Inflammatory macrophage (primary cell): ENCODE measurements at places on chromosomes 6 and 20.
A peak's percentile ranks its signal among the peaks of the same experiment; 100 is the strongest.

- no peak for DNase-seq
These were observed 70.1 kb downstream of the BCAS1 start for GRCh38 chr20:54000262-54000661.

- DNase-seq: no peak
These were observed 287.2 kb downstream of the TFAP2C start for GRCh38 chr20:56916345-56916622.

DNA sequence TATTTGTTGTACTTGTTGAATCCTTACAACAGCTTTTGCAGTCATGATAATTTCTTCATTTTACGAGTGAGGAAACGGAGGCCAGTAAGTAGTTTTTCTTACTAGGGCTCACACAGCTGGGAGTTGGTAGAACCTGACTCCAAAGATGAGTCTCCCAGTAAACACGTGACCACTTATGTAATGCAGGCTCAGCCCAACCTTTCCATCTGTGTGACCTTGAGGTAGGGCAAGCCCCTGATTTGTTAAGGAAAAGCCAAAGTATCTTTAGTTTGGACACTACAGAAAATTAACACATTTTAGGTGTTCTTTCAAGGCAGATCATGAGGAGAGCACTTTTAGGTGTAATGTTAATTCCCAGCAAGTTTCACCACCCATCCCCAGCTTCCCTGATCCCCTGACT lies 111.3 kb downstream of the LRRC1 start:
- no peak for DNase-seq

DNA sequence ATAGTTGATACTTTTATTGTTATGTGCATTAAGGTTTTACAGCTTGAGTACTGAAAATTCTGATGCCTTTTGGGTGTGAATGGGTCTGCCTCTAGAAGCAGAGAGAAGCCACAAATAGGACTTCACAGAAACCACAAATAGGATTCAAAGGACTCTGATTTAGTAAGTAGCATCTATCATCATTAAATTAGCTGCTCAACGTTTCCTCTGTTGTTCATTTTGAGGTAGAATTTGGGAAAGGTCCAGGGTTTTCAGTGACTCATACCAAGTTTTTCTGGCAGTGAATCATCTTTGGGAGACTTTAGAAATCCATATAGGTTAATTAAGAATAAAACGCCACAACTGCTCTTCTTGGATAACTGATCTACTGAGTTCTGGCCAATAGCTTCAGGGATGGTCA lies 105.1 kb downstream of the PHF3 start:
- DNase-seq: no peak

DNA sequence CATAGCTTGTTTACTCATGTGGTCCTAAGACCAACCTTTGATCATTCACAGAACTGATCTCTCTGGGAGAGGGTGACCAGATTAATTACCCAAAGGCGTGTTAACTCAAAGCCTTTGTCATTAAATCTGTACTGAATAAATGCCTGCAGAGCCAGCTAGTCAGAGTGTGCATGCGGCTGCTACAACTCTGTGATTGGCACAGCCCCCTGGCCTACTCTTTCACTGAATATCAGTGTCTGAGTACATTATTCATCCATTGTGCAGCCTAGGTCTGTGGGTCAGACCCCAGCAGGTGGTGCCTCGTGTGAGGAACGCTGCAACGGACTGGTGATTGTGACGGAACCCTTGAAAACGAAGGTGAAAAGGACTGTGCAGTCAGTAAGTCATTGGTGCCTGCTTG lies 663.6 kb downstream of the PHF3 start:
- DNase-seq: no peak

DNA sequence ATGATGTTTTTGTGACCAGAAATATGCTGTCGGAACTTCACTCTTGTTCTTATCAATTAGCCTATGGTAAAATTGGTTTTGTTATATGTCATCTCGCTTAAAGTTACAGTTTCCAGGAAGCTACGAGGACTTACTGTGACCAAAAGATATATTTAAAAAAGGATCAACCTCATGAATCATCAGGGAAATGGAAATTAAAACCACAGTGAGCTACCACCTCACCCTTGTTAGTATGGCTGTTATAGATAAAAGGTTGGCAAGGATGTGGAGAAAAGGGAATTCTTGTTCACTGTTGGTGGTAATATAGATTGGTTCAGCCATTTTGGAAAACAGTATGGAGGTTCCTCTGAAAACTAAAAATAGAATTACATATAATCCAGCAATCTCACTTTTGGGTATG lies 14.3 kb upstream of the INSM1 start:
- no peak for DNase-seq

DNA sequence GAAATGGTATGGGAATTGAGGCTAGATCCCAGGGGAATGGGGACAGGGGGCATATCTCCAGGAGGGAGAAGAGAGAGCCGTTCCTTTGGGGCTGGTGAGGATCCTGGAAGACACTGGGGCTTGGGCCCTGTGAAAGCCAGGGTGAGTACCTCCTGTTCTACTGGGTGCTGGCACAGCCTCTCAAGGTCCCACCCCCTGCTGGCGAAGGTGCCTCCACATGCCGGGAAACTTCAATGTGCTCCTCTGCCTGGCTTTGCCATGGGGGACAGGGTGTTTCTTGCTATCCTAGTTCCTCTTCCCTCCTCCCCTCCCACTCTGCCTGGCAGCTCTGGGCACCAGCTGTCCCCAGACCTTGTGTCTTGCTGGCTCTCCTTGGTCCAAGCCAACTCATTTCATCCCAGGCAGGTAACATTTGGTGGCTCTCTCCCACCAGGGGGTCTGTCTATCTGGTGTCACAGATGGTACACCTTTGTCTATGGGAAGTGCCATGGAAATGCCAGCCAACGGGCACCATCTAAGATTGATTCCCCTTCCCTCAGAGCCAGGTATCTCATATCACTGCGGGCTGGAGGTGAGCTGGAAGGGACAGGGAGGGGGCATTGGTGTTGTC lies 56.8 kb downstream of the MDGA1 start:
- DNase-seq: peak; percentile 30

DNA sequence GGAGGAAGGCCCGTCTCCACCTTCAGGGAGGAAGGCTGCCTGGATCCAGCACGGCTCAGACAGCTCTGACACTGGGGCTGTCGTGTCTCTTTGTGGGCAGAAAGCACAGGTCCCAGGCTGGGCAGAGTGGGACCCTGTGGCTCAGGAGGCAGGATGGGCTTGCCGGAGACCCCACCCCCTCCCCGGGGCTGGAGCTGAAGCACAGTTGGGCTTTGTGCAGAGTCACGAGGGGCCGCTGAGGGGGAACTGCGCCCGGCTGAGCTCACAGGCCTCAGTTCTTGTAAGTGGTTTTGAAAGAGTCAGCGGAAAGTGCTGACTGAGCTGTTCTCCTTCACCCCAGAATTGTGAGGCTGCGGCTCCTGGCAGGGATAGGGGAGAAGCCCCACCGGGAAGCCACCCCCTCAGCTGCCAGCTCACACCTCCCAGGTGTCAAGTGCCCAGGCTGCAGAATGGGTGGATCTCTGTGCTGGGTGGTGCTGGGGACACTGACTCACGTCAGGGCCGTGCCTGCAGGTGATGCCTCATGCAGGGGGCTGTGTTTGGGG lies 145.5 kb upstream of the RNF24 start:
- DNase-seq: peak; percentile 68

DNA sequence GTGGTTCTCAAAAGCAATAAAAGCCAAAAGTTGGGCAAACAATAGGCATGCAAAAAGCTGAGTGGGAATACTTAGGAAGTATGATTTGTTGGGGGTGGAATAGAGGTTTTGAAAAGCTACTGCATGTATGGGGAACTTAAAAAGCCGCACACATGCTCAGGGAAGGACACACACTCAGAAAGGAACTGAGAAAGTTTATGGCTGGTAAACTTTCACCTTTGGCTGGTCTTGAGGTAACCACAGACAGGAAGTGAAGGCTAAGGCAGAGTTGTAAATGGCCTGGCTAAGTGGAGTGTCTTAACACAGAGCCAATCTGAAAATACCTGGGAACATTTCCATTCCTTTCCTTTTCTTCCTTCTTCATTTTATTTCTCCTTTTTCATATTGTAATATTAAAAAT lies 134.5 kb upstream of the EXOC2 start:
- peak; percentile 16 for DNase-seq

- DNase-seq: no peak
These were observed 295.2 kb downstream of the EPHA7 start for GRCh38 chr6:93124006-93124632.

- DNase-seq: no peak
These were observed 50.5 kb downstream of the TP53INP2 start for GRCh38 chr20:34754611-34755010.

DNA sequence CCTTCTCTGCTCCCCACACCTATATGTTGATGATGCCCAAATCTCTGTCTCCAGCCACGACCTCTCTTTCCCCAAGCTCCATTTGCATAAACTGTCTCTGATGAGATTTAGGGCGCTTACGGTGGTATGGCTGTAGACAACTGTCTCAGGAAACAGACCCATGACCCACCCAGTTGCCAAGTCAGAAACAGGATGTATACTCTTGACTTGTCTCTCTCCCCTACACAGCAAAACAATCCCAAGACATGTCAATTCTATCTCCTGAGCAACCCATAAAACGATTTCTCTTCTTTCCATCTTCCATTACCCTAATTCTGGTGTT lies 13.9 kb downstream of the GNL1 start:
- no peak for DNase-seq

- DNase-seq: no peak
These were observed 591.8 kb downstream of the TFAP2B start for GRCh38 chr6:51410453-51410852.

DNA sequence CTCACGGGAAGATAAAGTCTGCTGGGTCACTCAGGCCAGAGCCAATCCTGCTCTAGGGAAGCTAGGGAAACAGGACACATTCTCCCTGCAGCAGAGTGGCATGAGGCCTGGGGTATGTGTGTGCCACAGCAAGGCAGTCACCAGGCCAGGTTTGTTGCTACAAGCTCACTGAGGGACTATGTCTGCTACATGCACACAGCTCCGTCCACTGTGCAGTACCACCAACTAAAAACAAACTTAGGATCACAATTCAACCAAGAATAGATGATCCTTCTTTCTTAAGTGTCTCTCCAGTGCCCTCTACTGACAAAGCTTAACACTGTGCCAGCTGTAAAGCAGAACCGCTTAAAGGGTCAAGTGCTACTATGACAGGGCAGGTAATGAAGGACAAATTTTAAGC lies 192.5 kb downstream of the PTPRK start:
- peak; percentile 53 for DNase-seq

DNA sequence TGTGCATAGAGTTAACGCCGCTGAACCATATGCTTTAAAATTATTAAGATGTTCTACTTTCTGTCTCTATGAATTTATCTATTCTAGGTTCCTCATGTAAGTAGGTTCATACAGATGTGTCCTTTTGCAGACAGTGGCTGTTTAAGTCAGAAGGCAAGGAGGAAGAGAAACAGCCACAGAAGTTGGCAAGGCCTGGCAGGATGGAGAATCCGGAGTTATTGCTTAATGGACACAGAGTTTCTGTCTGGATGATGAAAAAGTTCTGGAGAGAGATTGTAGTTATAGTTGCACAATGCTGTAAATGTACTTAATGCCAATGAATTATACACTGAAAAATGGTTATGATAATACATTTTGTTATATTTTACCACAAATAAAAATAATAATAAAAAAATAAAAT lies 283.6 kb upstream of the CNR1 start:
- DNase-seq: peak; percentile 42

DNA sequence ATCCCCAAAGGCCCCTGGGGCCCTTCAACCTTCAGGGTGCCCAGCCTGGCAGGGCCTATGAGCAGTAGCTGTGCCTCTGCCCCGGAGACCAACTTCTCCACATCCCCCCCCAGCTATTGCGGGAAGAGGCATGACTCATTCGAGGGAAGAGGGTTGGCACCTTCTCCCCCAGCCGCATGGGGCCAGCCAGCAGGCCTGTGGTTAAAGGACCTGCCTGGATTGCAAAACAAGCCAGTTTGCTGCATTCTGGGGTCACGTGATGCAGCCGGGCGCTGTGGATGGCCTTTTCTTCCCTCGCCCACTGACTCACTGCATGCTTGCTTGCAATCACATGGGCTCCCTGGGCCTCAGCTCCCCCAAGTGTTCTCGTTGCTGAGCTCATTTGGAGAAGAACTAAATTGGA lies 182.5 kb downstream of the MAFB start:
- DNase-seq: peak; percentile 99

- no peak for DNase-seq
These were observed 139.1 kb downstream of the COL9A1 start for GRCh38 chr6:70163795-70164194.

DNA sequence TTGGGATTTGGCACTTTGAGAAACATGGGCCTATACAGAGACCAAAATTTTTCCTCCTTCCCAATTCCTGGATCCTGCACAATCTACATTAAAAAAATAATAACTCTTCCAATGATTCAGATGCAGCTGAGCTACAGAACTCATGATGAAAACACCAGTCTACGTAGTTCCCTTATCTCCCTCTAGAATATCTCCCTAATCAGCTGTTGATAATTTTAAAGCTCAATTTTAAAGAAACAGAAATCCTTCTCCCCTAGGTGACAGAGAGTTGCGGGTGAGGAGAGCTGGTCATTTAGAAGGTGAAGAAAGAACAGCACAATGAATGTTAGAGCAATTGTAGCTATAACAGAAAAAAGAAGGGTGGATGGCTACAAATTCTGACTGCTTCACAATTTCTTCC lies 175.6 kb upstream of the KCNK16 start:
- no peak for DNase-seq

GRCh38 chr6:33820784-33821520 lies 17.1 kb upstream of the MLN start:
- DNase-seq: no peak

DNA sequence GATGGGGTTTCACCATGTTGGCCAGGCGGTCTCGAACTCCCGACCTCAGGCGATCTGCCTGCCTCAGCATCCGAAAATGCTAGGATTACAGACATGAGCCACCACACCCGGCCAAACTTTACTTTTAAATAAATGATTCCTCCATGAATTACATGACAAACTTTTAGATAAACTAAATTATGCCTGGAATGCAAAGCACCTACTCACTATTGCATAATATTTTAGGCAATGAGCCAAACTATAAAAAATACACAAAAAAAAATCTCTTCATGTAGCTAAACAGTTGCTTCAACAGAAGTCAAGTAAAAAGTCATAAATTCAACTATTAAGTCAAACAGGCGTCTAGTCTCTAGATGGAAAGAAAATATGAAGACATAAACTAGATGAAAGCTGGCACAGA lies 56.5 kb downstream of the PTPRK start:
- no peak for DNase-seq
